Activated CD4-positive, alpha-beta T cell treated with anti-CD3 and anti-CD28 coated beads, Interleukin-2, Interleukin-4, amounts not matched to agents 100 ng/mL and 50 ng/mL, durations not matched to agents 16 hours and 8 hours (primary cell): ENCODE measurements at places on chromosomes 2 and 18.

- DNase-seq = no peak
Measured at GRCh38 chr2:234969306-234970098, 17.7 kb downstream of the SH3BP4 start.

DNA sequence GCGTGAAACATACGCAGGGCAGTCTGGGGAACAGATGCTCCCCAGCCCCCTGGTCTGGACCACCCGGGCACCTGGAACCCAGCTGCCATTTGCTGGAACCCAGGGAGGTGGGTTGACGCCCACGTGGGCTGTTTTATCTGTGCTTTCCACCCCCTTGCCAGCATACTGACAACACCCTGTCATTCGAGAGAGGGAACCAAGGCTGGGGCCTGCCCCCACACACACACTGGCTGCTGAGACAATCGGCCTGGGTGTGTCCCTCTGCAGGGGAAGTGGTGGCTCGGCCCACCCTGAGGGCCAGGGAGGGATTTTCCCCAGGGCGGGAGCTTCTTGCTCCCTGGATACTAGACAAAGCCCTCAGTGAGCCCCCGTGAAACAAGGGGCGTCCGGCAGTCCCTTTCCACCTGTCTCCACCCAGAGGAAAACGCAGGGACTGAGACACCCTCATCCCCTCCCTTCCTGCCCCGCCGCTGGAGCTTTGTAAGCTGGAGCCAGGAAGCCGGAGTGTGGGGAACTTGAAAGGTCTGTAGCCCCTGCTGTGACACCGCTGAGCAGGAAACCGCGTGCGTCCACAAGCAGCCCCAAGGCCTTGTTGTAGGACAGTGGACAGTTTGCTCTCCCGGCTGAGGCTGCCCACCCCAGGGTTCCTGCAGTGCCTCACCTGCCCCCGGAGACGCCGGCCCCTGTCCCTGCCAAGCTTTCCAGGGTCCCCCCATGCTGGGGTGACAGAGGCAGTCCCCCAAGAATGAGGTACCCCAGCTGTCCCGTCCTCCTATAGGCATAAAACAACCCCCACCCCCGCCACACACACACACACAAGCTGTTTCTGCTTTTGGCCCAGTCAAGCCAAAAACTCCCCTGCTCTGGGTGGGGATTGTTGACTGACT lies 14.1 kb upstream of the KLF11 start:
- no peak for DNase-seq

DNA sequence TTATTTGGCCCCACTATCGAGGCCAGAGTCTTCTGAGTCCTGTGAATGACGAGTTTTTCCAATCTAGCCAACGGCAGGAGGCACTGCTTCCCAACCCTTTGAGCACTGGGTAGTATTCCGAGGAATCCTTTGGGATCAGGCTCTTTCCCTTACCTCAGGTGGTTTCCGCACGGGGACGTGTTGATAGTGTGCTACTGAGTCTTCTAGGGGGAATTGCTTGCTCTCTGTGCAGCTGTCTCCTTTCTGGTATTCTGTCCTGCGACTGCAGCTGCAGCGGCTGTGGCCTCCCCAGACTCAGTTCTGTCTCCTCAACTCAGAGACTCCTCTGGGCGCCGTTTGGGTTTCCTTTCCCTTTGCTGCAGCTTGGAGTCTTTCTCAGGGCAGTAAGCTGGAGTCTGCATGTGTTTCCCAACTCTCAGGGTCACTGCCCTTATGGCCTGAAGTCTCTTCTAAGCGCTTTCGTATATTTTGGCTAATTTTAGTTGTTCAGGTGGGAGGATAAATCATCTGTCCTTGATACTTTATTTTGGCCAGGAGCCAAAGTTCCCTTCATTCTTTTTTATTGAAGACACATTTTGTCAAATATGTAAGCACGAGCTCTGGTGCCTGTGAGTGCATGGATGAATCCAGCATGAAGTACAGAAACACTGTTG lies 118.4 kb downstream of the MAP4K4 start:
- no peak for DNase-seq

GRCh38 chr18:60162388-60162787 lies 210.2 kb downstream of the MC4R start:
- DNase-seq = no peak

GRCh38 chr2:27954771-27955383 lies 64.3 kb downstream of the BABAM2 start:
- peak; percentile 89 for DNase-seq

GRCh38 chr18:27666016-27666415 lies 480.9 kb upstream of the CHST9 start:
- no peak for DNase-seq

DNA sequence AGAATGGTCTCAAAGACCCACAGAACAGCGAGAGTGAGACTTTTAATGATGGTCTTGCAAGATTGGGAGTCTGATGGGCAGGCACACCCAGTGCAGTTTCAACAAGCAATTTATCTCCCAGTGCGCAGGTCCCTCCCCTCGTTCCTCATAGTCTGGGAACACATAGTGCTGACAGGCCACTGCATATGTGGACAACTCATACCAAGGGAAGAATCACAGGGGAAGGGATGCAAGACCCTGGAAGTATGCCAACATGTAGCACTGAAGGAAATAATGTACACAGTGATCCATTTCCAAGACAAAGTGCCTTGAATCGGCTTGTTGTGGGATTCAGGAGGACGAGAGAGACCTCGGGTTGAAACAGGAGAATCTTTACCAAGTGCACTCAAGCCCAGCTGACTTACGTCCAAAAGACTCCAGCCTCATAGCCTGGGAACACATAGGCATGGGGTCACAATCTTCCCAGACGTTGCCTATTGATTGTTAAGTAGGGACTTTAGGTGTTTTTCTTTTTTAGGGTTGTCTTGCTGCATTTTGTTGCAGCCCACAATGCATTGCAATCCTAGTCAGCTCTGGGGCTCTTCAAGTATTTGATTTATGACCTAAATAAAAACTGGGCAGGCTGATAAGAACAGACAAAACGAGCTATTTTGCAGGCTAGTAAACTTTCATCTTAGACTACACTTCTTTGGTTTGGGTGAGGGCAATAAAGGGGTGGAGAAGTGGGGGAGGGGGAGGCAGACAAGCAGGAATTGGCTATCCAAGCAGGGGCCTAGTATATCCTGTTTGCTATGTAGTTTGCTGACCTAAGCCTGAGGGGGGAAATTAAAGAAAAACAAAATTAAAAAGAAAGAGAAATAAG lies 24.7 kb upstream of the SERPINB5 start:
- no peak for DNase-seq

DNA sequence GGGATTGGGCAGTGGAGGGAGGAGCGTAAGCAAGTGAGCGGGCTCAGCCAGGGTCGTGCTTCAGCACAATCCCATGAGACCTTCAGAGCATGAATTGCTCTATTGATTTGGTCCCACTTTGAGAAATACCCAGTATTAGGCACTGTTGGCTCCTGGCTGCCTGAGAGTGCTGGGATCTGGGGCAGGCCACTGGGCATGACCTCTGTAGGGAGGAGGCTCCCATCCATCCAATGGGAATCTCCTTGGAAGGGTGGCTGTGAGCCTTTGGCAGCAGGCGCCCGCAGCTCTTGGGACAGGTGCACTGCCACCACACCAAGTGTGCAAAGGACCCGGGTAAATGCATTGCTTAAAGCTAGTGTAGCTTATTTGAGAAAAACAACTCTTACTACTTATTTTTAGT lies 137.5 kb downstream of the LDLRAD4 start:
- DNase-seq = no peak

GRCh38 chr2:171407676-171408044 lies 26.1 kb downstream of the METTL8 start:
- no peak for DNase-seq

- no peak for DNase-seq
Measured at GRCh38 chr2:210671065-210671464, 114.7 kb downstream of the CPS1 start.

GRCh38 chr2:192098814-192099491 lies 95.8 kb downstream of the TMEFF2 start:
- no peak for DNase-seq

GRCh38 chr2:202965810-202966460 lies 48.7 kb upstream of the NBEAL1 start:
- DNase-seq = peak; percentile 89

DNA sequence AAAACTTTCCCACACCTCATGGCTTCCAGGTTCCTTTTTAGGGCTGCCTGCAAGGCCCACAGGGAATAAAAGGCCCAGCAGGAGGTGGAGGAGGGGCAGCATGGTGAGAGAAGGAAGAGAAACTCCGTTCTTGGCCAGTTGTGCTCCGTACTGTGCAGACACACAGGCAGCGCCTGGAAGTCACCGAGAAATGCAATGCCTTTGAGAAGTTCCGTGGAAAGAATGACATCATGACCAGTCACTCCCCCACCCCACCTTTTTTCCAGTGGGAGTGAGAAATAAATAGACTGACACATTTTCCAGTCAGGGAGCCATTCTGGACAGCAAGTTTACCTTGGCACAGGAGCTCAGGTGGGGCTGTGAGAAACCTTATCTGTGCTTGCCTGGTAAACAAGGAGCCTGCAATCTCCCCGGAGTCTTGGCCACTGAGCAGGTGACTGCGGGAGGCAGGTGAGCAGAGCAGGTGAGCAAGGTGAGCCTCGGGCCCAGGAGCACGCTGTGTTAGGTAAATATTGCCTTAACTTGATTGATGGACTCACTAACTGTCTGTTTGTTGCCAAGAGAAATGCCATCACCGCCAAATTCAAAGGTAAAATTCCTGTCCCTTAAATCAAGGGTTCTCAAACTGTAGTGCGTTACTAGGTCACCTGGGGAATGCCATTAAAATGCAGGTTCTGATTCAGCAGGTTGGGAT lies 13.5 kb upstream of the LBH start:
- no peak for DNase-seq

DNA sequence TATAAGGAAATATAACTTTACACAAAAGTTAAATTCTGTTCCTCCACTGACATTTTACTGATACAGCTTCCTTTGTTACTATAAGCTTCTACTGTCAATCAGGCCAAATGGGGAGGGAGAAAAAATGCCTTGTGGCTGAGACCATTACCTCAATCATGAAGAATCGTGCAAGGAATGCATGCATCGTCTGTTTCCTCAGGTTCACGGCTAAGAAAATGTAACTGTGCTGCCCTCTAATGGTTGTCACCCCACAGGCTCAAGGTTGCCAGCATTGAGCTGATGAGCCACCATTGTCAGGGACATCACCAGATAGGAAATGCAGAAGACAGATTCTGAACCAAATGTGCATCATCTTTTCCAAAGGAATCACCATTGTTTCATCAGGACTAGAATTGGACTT lies 426.9 kb downstream of the CDH2 start:
- DNase-seq = no peak

- no peak for DNase-seq
Measured at GRCh38 chr2:64329848-64330247, 124.1 kb upstream of the LGALSL start.

- DNase-seq = peak; percentile 60
Measured at GRCh38 chr18:12990123-12990475, 1.1 kb upstream of the CEP192 start.

- no peak for DNase-seq
Measured at GRCh38 chr2:197615016-197615652, 60.3 kb downstream of the RFTN2 start.

- no peak for DNase-seq
Measured at GRCh38 chr18:47881752-47882455, 48.6 kb downstream of the SMAD2 start.

GRCh38 chr2:76977846-76978727 lies 544.1 kb downstream of the LRRTM4 start:
- DNase-seq = no peak

DNA sequence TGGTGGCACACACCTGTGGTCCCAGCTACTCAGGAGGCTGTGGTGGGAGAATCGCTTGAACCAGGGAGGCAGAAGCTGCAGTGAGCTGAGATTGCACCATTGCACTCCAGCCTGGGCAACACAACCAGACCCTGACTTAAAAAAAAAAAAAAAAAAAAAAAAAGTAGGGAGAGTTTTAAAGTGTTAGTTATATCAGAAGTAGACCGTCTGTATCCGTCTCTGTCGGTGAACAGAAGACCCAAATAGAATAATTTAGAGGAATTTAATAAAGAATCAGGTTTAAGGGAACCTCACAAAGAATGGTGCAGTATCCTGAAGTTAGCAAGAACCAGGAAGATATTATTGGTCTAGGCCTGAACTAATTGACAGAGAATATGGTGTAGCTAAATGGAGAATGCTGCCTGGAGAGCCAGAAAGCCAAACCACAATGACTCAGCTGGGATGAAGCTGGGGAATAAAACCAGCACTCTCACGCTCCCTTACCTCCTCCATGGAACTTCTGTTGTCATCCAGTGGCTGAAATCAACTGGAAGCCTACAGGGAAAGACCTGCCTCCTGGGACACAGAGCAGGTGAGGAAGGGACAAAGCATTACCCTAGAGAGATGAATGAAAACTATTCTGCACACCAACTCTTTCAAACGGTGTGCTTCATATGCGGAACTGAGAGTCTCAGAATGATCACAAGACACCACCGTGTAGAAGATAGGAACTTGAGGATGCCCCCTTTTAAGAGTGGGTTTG lies 39.1 kb upstream of the PLEKHM3 start:
- DNase-seq = no peak

- no peak for DNase-seq
Measured at GRCh38 chr18:78503129-78503528, 476.5 kb upstream of the SALL3 start.

GRCh38 chr2:207319316-207319715 lies 153.6 kb upstream of the KLF7 start:
- DNase-seq = no peak

GRCh38 chr2:217085543-217085942 lies 225.7 kb upstream of the TNP1 start:
- no peak for DNase-seq

- no peak for DNase-seq
Measured at GRCh38 chr18:47500930-47501329, 249.5 kb upstream of the SKOR2 start.

DNA sequence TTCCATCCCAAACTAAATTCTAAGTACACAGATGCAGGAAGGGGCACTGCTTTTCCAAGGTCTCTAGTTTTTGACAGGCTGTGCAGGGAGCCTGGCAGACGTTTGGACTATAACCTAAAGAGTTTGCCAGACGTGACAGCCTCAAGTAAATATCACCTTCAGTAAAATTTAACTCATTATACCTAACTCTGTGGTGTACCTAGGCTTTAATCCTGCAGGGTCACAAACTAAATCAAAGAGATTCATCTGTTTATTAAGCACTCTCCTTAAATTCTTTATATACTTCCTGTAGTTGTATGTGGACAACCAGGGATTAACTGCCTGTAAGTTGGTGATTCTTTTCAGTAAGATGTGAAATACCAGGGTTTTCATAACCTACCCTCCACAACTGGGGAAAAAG lies 92.9 kb downstream of the ACVR1 start:
- DNase-seq = no peak
